A375 (cell line): ENCODE measurements at places on chromosomes 5 and 9. TPM values are rescaled to one million over a fixed set of nuclear protein-coding genes. Genes with fewer than 3 reads are reported as not detected.

The MEIKIN gene
- not detected in 2 replicates for total RNA-seq

The ATP6V0E1 gene
- 44.1 and 56.8 TPM in 2 replicates for total RNA-seq

The PCDHB16 gene
- 7.7 and 7.9 TPM in 2 replicates for total RNA-seq

The CHMP5 gene
- 111 and 129 TPM in 2 replicates for total RNA-seq

The MLANA gene
- total RNA-seq, result not detected in 2 replicates

The SHISAL2B gene
- total RNA-seq, result not detected in 2 replicates

The CCL27 gene
- 0.23 and 0.50 TPM in 2 replicates for total RNA-seq

The FBN2 gene
- total RNA-seq, result 0.04 and 0.16 TPM in 2 replicates

The PTPN3 gene
- 5.3 and 5.5 TPM in 2 replicates for total RNA-seq

The C5orf34 gene
- total RNA-seq, result 7.1 and 8.7 TPM in 2 replicates

The GABRP gene
- total RNA-seq, result not detected in 2 replicates

The GAPVD1 gene
- 43.2 and 52.2 TPM in 2 replicates for total RNA-seq
